ENCODE measurements at places on chromosomes 6 and 20. TPM values are rescaled to one million over a fixed set of nuclear protein-coding genes. Genes with fewer than 3 reads are reported as not detected.

- DNase-seq, result no peak
Measured at GRCh38 chr6:15653581-15653980, 9.2 kb downstream of the DTNBP1 start.

DNA sequence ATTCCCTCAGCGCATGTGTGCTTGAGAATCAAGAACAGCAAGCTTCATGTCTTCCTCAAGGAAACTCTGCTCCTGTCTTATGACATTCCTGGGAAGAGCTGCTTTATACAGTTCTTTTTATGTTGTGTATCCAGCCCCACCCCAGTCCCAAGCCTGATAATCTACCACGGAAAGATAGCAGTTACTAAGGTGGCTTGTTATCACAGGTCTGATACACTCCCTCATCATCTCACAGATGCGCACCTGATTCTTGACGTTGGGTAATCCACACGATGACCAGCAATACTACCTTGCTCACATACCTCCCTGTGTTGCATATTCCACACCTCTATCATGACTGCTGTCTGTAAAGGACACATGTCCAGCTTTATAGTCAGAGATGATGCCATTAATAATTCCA lies 3.2 kb downstream of the NHLRC1 start:
- DNase-seq, result no peak

DNA sequence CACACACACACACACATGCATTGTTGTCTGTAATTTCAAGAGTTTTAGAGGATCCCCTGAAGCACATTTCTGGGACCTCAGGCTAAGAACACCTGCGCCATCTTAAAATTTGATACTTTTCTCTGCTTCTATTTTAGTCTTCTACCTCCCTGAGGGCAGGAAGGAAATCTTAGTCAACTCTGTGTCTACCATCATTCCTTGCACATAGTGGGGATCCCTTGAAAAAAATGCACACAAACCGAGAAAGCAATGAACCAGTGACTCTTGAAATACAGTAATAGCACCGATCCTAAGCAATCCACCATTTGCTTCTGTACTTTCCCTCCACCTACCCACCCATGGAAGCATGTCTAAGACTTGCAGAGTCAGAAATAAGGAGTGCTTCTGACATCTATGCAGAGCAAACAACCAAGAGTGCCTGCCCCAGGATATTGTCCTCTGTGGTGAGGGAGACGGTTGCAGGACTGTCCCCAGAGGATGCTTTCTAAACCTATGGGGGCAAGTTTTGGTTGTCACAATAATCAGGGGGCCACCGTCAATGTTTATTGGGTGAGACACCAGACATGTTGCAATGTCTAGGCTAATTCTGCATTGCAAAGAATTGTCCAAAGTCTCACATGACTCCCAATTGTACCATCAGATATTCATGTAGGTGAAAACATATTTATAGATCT lies 208.0 kb upstream of the TAB2 start:
- no peak for DNase-seq

DNA sequence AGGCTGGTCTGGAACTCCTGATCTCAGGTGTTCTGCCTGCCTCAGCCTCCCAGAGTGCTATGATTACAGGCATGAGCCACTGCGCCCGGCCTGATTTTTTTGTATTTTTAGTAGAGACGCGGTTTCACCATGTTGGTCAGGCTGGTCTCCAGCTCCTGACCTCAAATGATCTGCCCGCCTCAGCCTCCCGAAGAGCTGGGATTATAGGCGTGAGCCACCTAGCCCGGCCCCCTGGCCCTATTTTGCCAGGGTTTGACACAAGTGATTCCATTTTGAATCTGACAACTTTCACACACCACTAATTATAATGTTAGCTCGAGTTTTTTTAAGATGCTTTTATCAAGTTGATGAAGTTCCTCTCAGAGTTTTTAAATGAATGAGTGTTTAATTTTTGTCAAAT lies 25.6 kb downstream of the TTLL9 start:
- no peak for DNase-seq

GRCh38 chr6:133241901-133242636 lies 912 bp downstream of the EYA4 start:
- DNase-seq, result peak; percentile 12

GRCh38 chr6:70345619-70346018 lies 42.7 kb upstream of the COL9A1 start:
- no peak for DNase-seq

DNA sequence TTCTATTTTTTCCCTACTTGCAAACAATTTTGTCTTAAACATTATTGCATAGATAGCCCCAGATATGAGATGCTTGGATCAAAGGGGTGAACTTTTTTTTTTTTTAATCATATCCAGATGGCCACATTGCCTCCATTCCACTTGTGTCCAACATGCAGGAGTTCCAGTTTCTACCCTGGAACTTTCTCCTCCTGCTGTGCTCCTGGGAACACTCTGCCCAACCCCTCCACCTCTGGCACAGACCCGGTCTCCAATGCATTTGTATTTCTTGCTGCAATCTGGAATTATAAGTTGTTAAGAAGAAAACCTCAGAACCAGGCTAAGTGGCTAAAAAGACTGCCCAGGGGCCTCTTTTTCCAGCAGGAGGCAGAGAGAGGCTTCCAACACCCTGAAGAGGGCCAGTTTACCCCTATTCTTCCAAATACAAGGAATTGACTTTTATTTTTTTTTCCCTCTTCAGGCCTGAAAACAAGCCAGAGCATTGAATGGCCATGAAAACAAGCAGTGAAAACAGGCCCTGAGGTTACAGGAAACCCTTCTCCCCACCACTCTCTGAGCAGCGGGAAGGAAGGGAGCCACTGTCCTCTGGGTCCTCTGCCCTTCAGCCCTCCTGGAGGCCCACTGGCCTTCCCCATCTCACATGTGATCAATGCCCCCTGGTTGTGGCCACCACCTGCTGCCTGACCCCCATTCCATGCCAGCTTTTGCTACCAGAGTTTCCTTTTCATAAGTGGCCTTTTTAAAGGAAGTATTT lies 44.3 kb downstream of the PDYN start:
- no peak for DNase-seq

DNA sequence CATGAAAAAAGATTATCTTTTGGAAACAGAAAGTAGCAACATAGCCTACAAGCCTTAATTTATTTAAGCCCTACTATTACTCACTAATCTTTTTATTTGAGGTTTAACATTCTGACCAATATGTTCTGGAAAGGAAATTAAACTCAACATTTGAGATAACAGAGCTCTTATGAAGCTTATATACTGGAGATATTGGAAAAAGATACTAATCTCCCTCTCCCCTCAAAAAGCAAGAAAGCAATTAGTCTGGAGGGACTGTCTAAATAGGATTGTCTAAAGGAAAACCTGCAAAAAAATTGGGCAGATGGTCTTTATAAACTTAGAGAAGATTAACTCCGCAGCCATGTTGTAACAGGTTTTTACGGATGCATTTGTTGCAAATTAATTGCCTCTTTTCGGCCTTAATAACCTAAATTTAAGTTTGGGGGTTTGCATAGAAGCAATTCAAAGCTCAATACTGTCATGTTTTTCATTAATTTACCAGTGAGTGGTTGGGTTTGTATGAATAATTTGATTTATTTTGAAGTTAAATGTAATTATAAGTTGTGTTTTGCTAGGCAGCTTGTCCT lies 79.1 kb downstream of the SHLD1 start:
- DNase-seq, result no peak

GRCh38 chr6:87391334-87391733 lies 16.4 kb upstream of the CFAP206 start:
- peak; percentile 65 for DNase-seq

DNA sequence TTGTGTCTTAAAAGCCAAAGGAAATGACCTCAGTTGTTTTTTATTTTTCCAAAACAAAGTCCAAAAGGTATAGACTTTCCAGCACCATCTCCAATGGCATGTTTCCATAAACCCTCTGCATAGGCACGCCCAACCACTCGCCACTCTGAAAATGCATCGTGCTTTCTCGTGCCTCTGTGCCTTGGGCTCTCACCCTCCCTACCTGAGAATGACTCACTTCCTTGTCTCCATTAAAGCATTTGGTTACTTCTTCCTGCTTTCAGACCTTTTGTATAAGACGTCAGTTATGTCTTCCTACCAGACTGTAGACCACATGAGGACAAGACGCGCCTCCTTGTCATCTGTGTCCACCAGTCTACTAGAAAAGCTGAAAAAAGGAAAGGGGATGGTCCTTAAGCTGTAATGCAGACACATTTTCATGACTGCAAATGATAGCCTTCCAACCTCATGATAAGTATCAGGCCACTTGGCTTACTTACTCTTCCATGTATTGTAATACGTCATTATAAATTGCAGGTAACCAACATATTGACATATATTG lies 61.2 kb upstream of the CDYL start:
- DNase-seq, result no peak

DNA sequence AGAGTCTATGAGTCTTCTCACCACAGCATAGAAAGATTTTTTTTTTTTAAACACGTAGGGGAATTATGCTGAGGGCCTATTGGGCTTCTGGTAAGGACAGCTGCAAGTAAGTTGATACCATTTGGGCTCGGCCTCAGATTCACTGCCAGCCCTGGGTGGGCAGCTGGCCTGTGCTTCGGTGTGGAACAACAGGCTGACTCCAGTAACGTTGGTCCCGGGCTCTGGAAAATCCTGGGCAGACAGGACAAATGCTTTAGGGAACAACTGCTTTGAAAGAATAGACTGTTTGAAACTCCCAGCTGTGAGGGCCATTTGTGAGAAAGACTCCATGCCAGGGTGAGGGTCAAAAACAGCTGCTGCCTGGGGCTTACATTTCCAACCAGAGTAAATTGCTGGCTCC lies 366.5 kb downstream of the QKI start:
- no peak for DNase-seq

- DNase-seq, result no peak
Measured at GRCh38 chr6:96156425-96156824, 140.7 kb downstream of the FUT9 start.

GRCh38 chr6:18503593-18504231 lies 116.6 kb downstream of the RNF144B start:
- DNase-seq, result peak; percentile 90

DNA sequence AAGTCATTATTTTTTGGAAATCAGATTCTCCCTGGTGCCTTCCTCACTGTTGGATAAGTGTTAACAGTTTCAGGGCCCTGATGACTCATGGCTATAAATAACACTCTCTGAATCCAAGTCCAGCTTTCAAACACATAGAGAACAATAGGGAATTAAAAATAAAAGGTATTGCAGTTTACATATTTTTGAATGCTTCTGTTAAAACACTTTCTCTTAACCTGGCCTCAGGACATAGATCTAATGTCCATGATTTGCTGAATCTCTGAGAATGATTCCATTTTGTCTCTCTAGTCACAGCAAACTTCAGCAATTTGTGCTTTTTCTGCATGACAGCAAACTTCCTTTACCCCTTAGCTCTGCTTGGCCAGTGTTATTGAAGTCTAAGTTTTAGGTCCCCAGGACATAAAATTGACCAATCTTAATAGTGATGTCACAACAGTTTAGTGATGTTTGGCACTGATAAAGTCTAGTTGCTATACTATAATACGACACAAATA lies 1192.4 kb upstream of the CITED2 start:
- peak; percentile 80 for DNase-seq

- DNase-seq, result no peak
Measured at GRCh38 chr6:115358616-115359015, 702.1 kb downstream of the FRK start.

DNA sequence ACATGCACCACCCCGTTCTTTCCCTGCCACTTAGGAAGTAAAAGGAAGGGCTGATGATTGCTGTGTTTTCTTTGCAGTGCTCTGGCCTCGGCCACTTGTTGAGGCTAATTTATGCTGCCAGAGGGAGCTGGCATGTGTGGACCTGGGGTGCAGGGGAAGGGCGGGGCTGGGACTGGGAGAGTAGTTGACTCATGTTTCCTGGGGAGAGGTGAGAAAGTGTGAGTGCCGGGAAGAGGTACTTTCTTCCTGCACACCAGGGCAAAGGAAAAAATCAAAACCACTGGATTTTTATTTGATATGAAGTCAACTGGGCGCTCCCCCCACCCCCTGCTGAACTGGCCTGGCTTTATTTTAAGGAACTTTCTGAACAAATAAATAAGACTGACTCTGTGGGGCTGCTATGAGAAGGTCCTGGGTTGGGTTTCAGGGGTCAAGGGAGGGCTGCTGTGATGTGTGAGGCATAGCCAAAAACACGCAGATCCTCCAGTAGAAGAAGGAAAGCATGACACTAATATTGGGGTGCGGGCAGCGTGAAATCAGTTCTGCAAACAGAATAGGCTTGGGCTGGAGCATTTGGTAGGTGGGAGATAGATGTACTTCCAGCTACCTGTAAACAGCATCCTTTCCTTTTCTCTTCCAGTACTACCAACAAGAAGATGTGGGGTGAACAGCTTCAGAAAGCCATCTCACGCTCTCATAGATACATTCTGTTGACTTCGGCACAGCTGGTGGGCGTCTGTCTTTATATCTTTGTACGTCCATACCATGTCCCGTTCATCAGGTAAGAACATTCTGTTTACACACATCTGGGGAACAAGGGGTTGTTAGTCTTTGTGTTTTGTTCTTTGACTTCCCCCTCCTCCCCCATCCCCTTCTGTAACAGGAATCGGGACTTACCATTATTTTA lies 87.5 kb downstream of the SYNJ2 start:
- peak; percentile 82 for DNase-seq

DNA sequence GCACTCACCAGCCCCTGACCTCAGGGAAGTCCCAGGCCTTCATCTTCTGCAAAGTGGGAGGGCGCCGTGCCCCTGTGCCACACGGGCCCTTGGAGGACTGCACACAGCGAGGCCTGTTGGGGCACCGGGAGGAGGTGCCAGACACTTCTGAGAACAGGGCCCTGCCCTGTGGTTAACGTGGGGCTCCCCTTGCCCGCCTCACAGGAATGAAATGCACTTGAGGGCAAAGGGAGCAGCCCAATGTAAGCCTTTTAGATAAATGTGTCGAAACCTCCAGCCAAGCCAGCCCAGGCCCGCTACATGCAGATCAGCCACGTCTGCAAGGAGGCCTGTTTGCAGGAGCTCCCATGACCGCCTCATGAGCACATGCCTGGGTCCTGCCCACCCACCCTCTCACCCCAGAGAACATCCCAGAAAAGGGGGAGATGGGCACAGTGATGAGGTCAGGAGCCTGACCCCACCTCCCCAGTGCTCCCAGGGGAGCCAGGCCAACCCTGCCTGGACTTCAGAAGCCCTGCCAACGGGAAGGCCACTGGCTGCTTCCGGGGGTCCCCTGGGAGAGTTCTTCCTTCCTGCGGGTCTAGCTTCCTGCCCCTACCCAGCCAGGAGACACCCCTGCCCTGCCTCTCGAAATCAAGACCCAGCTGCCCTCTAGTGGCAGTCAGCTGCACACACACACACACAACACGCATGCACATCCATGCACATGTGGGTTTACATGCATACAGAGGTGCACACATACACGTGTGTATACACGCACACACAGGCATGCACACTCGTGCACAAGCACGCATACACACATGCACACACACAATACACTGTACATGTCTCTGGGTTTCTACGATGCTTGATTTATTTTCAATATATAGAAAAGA lies 178.7 kb downstream of the TAF4 start:
- peak; percentile 56 for DNase-seq

- no peak for DNase-seq
Measured at GRCh38 chr6:16548121-16548520, 213.1 kb downstream of the ATXN1 start.

- peak; percentile 19 for DNase-seq
Measured at GRCh38 chr20:53672484-53673129, 79.0 kb upstream of the ZNF217 start.

ADGRB3 gene
- not detected for total RNA-seq

MRAP2 gene
- total RNA-seq, result 3.1 TPM

HLA-DQB2 gene
- not detected for total RNA-seq

PNPLA1 gene
- not detected for total RNA-seq

VSX1 gene
- not detected for total RNA-seq

SCRT2 gene
- total RNA-seq, result not detected

BTN1A1 gene
- total RNA-seq, result not detected

B3GAT2 gene
- not detected for total RNA-seq

FAM83B gene
- not detected for total RNA-seq

TRIM31 gene
- total RNA-seq, result not detected

ADAM33 gene
- 0.17 TPM for total RNA-seq

PPT2 gene
- 69.8 TPM for total RNA-seq

NT5E gene
- total RNA-seq, result 96.7 TPM

All from dermis blood vessel endothelial cell (primary cell).